Suppressor macrophage (primary cell): ENCODE measurements at places on chromosomes 6 and 20.

DNA sequence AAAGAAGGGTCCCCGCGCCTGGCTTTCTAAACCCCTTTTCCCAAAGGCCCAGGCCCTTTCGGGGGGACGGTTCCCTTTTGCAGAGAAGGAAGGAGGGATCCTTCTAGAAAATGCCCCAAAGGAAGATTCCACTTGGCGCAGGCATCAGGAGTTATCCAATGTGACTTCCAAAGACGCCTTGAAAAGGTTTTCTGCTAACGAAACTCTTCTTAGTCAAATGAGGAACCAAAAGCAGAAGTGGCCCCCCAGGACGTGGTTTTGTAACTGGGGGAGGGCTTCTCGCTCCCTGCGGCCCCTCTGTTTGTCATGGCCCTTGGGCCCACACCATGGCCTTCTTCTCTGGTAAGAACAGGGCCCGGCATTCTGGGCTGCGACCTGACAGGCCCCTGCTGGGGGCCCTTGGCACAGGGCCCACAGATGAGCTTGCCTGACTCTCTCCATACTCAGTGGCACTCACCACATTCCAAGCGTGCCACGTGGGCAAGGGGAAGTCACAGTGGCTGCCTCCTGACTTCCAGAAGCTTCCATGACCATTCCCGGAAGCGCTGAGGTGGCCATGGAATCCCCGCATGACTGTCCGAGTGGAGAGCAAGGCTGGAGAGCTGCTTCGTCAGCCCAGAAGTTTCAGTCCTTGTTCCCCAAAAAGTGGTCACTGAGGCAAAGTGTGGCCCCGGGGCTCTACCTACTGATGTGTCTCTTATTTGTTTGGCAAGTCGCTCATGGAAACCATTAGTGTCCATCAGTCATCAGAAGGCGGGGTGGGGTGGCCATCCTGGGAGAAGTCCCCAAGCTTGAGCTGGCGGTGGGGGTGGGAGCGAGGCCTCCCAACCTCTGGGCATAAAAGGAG lies 834 bp upstream of the CTSZ start:
- DNase-seq, result peak; percentile 93

DNA sequence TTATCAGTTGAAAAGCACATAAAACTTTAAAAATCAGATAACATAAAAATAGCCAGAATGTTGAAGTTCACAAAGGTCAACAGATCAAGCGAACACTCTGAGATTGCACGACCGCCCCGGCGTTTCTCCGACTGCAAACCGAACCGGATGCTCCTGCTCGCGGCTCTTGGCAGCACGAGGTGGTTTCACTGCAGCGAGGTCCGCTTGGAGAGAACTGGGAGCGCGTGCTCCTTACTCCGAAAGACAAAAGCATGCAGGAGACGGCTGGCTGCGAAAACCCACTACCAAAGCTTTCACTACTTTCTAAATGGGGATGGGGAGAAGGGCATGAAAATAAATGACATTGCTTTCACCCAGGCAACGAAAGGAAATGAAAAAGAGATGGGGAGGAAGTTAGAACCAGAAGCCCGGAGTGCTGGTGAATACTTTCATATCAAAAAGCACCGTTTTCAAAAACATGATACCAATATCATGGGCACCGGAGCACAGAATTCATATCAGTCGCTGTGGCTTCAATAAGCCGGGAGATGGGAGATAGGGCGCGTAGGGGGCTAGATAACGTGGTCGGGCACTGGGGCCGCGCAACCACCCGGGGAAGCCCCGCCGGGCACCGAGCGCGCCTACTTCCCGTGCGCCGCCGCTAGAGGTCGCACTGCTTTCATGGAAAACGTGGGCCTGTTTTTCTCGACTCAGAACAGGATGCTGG lies 8.3 kb upstream of the ANKRD60 start:
- DNase-seq, result peak; percentile 68

GRCh38 chr20:51531141-51531710 lies 11.3 kb downstream of the NFATC2 start:
- peak; percentile 25 for DNase-seq

- no peak for DNase-seq
These were observed 51.5 kb downstream of the SLC23A2 start for GRCh38 chr20:4949833-4950178.

DNA sequence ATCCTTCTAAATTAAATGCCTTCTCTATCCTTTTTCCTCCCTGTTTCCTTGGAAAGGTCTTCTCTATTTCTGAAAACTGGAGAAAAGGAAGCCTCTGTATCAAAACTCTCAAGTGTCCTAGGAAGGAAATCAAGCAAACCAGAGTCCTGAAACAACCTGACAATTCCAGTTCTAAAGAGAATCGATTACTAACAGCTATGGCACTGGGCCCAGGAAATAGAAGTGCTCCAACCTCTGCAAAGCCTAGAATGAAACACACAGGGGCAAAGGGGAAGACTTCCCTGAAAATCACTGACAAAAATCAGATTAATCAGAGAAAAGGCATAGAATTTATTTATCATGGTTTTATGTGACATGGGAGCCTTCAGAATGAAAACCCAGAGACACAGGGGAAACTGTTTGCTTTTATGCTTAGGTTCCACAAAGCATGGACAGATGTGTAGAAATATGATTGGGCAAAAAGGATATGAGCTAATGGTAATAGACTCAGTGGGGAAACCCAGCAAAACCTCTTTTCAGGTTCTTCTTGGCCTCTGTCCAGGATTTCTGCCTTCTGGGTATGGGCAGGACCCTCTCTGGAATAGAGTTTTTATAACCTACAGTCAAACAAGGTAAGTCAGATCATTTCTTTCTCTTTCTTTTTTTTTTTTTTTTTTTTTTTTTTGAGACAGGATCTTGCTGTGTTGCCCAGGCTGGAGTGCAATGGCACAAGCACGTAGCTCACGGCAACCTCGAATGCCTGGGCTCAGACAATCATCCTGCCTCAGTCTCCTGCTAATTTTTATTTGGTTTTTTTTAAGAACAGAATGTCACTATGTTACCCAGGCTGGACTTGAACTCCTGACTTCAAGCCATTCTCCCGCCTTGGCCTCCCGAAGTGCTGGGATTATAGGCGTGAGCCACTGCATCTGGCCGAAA lies 91.7 kb downstream of the CD24 start:
- no peak for DNase-seq

GRCh38 chr20:25063981-25064380 lies 6.0 kb upstream of the ACSS1 start:
- no peak for DNase-seq

- DNase-seq, result no peak
These were observed 46.3 kb downstream of the GNAS start for GRCh38 chr20:58898629-58899408.

GRCh38 chr20:32091888-32092346 lies 17.6 kb upstream of the TM9SF4 start:
- DNase-seq, result peak; percentile 89

DNA sequence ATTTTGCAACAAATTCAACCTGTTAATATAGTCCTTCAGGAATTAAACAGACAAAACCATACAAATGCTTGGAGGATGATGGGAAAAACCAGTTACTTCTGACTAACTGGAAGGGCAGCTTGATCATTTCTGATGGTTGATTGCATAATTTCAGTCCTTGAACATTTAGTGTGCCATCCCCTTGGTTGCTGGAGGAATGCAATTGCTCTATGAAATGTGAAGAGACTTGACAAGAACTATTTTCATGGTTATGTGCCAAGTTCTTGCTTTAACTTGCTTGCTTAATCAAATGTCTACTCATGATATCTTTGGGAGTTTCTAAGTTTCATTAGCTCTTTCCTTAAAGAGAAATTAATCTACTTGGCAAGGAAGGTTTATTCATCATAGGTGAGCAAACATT lies 45.2 kb downstream of the ANKEF1 start:
- DNase-seq, result no peak
